ENCODE measurements at places on chromosomes 3 and 15.

DNA sequence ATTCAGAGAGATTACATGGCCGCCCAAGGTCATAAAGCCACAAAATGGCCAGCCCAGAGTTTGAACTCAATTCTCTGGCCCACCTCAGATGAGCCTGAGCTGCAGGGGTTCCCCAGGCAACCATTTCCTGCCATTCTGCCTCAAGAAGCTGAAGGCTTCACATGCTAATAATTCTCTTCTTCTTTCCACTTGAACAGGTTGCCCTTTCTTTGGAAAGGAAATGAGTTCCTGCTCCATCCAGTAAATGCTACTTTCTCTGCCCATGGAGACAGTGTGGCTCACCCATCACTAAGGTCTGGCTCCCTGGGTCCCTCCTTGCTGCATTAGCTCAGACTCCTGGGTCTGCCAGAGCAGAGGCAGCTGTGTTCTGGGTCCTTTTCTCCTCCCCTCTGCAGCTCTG is 48.2 kb downstream of the TRIM42 start:
- no peak for DNase-seq

DNA sequence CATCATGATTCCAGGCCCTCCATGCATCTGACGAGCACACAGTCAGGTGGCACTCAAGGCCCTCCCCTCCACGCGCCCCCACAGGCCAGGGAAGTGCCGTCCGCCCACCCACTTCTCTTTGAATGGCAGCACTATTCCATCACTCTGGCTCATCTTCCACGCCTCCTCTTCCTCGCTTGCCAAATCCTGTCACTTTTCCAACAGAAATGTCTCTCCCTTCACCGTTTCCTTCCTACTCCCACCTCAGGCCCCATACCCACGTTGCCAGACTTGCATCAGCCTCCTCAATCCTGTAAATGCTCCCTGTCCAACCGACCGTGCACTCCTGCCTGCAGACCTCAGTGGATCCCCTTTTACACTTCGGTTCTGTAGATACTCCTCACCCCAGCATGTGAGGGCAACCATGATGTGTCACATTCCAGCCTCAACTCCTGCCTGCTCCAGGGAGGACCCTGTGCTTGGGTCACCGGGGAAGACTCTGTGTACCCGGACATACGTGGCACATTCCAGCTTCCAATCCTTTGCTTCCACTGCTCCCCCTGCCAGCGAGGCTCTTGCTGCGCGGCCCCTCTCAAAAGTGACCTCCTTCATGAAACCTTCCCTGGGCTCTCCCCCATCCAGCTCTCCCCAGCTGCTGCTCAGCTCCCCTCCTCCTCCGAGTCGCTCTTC is 29.6 kb downstream of the ADCY5 start:
- no peak for DNase-seq

DNA sequence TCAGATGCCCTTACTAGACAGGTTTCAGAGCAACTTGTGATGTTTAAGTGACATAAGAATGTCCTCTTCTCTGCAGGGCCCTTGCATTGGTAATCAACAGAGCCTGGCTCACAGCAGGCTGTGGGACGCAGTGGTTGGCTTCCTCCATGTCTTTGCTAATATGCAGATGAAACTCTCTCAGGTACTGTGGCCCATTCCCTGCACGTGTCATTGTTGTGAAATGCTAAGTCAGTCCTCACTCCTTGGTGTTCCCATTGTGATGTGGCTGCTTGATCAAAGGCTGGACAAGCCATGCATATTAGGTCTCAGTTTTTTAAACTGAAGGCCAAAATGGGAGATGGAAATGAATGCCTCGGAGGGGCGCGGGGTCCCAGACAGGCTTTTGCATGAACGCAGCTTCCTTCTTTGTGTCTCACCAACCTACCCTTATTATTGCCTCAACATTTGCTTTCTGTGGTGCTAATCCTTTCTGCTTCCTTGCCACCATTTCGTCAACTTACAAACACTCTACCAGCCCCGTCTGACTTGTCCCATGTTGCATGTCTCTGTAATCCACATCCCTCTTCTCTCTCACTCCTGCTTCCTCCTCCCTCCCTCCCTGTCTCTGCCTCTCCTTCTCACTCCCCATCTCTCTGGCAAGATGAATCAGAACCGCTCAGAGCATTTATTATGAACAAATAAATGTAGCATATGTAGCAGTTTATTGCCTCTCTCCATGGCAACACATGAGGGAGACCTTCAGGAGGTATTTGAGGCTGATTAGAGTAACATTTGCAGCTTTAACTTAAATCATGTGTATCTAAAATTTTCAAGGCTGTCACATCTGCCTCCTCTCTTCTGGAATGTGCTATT is 133.2 kb upstream of the CHRM5 start:
- DNase-seq = no peak

DNA sequence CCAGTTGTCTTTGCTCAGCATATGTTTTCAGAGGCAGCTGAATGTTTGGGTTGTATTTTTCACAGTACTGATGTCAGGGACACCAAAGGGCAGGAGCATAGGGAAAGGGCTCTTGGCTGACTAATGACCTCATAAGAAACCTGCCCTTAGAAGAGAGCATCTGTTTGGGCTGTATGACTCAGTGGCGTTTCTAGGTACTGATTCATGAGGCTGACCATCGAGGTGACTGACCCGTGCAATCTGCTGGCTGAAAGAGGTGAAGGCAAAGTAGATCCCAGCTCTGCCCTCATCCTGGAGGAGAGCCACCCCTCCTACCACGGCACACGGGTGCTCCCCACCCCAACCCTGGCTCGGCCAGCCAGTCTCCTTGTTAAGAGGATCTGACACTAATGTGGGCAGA is 8.3 kb downstream of the LMCD1 start:
- DNase-seq = no peak

GRCh38 chr3:196662033-196662432 is 22.5 kb downstream of the NRROS start:
- DNase-seq = no peak

GRCh38 chr3:107846279-107846852 is 244.5 kb downstream of the CD47 start:
- peak; percentile 9 for DNase-seq

GRCh38 chr15:66359740-66360139 is 3.3 kb upstream of the TIPIN start:
- DNase-seq = no peak

- no peak for DNase-seq
Observed at GRCh38 chr3:43998836-43999727, 242.6 kb upstream of the TOPAZ1 start.

DNA sequence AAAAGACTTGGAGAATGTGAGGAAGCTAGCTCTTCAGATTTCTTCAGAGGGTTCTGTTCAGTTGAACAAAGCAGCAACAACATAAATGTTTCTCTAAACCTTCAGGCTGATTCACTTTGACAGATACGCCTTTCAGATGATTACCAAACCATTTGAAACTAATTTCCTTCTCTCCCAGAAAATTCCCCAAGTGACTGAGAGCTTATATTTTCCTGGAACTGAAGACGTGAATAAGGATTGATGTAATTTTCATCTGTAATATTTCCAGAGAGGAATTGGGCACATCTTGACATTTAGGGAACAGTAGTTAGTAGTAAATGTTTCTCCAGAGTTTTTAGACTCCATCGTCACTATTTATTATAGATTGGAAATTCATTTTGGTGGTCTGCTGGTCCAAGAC is 108.6 kb upstream of the AADACL2 start:
- DNase-seq = no peak

GRCh38 chr3:194424953-194425352 is 25.9 kb upstream of the GP5 start:
- no peak for DNase-seq

- DNase-seq = no peak
Observed at GRCh38 chr15:63942486-63943365, 103.6 kb downstream of the DAPK2 start.

DNA sequence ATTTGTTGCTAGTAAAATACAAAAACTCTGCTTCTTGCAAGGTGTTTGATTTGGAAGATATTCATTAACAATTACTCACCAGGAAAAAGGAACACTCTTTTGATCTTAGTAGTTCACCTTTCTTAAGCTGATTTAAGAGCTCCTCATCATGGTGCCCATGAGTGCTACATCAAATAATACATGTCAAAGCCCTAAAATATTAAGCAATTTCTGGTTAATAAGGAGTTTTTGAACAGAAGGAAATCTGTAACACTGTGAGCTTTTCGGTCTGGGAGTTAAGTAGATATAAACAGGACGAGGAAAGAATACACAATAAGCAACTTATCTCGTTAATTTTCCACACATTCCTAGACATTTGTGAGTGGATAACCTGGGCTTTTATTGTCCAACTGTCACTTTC is 83.9 kb upstream of the DCBLD2 start:
- DNase-seq = no peak

DNA sequence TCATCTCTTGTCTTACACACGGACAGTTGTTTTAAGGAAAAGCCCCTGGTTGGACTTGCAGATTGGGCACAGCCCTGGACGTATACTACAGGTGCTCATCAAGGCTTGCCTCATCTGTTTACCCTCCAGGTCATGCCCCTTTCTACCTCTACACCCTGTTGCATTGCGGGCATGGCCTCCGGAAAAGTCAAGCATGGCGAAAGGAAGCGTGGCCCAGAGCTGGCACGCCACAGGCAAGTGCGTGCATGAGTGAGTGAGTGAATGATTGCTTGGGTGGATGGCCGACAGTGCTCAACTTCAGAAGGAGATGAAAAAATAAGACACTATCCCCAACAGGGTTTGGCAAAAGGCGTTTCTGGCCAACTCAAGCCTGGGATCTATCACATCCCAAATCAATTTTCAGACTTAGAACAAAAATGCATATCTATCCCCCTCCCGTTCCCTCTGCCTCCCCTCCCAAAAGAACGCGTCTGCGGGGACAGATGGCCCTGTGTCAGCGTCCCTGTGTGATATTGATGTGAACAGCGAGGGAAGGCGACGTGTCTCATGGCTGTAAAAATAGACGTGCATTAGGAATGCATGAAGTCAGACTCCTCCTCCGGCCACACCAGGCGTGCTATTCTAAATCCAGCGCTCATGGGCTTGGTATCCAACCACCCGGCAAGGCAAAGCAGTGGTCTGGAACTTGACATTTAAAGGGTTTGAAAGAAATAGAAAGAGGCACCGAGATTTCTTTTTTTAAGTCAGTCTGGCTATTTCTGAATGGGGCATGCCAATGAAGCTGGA is 96.0 kb downstream of the RPLP1 start:
- DNase-seq = no peak

GRCh38 chr3:126959921-126960603 is 22.9 kb upstream of the PLXNA1 start:
- no peak for DNase-seq

- no peak for DNase-seq
Observed at GRCh38 chr3:152650177-152650576, 184.8 kb upstream of the P2RY1 start.

DNA sequence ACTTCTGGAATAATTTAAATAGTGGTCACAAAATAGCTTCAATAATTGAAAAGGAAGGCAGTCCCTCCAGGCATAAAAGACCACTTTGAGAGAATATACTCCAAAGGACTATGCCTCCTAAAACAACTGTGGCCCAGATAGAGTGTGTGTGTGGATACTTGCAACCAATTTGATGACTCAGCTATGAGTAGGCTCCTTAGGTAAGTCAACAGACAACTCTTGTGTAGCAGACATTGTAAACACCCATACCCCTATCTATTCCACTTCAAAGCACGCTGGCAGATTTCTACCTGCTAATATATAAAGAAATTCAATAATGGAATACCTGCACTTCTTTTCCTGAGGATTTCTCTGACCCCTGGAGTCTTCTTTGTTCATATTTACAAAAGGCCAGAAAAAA is 254.5 kb downstream of the NEK10 start:
- no peak for DNase-seq

GRCh38 chr15:70907784-70908471 is 15.3 kb downstream of the LRRC49 start:
- no peak for DNase-seq

DNA sequence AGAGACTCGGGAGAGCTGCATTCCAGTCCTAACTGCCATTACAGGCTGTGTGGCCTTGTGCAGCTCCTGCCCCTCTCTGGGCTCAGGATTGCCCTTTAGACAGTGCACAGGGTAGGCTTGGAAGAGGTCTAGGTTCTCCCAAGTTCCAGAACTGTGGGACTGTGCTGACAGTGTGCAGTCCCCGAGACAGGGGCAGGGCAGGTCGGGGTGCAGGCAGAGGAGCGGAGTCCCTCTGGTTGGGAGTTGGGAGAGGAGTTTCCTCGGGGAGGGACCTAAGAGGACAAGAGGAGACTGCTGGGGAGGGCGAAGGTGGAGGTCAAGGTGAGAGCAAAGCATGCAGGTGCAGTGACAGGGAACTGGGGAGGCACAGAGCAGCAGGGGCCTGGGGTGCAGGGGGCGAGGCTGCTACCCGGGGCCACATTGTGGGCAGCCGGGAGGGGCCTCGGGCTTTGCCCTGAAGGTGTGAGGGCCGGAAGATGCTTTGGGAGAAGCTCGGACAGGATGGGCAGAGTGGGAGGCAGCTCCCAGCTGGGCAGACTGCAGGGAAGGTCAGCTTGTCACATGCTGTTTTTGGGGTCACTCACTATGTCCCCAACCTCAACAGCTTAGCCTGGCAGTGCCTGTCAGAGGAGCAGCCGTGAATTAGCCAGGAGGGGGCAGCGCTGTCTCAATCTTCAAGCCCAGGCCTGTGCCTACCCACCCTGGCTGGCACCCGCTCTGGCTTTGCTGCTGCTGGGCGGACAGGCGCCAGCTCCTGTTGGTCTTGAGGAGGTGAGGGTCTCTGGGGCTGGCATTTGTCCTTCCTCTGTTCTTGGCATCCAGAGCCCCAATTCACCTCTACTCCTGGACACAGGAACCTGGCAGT is 15.4 kb upstream of the CSPG4 start:
- peak; percentile 43 for DNase-seq

GRCh38 chr15:34496207-34496995 is 58.8 kb upstream of the GOLGA8A start:
- no peak for DNase-seq
